ENCODE measurements at places on chromosomes 1 and 21.

DNA sequence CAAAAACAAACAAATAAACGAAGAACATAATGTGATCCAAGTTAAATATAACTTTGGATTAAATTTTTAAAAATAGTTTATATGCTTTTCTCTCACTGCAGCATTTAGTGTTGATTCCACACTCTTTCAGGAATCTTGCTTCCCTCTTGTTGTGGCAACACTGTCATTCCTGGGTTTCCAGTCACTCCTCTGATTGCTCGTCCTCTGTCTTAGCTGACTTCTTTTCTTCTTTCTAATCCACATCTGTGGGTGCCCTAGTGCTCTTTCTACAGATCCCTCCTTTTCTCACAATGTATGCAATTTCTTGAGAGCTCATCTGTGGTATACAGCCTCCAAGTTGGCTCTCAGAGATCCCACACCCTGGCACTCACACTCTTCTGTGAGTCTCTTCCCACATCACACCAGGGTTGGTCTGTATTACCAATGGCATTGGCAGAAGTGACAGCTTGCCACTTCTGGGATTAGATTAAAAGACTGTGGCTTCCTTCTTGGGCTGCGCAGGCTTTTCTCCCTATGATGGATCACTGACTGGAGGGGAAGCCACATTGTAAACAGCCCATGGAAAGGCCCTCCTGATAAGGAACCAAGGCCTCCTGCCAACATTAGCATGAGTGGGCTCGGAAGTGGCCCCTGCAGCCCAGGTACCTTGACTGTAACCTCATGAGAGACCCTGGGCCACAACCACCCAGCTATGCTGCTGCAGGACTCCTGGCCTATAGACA, 11.5 kb upstream of the MYOC start:
- DNase-seq = no peak

- DNase-seq = no peak
Measured at GRCh38 chr1:204441558-204441957, 29.9 kb upstream of the PPP1R15B start.

- no peak for DNase-seq
Measured at GRCh38 chr1:245458761-245459174, 304.0 kb downstream of the KIF26B start.

DNA sequence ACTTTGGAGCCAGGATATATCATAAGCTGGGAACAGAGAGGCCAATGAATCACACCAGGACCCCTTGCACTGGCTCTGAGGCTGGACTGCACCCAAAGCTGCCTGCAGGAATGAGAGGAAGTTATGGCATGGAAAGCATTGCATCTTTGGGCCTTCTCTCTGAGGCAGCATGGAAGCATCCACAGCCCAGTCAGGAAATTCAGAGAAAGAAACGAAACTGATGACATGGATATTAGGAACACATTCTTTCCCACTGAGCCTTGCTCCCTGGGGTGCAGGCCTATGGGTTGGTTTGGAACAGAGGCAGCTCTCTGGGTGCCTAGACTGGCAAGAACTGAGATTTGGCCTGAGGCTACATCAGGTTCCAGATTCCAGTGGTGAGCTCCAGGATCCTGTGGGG, 98.6 kb downstream of the NGF start:
- DNase-seq = no peak

- DNase-seq = no peak
Measured at GRCh38 chr1:54680387-54680786, 35.3 kb upstream of the TTC4 start.

- no peak for DNase-seq
Measured at GRCh38 chr1:91616712-91617111, 116.1 kb downstream of the CDC7 start.

GRCh38 chr1:229699613-229700267, 73.7 kb downstream of the URB2 start:
- DNase-seq = no peak

All from NCI-H2107 (cell line).